ENCODE measurements at places on chromosomes 3 and 15.

DNA sequence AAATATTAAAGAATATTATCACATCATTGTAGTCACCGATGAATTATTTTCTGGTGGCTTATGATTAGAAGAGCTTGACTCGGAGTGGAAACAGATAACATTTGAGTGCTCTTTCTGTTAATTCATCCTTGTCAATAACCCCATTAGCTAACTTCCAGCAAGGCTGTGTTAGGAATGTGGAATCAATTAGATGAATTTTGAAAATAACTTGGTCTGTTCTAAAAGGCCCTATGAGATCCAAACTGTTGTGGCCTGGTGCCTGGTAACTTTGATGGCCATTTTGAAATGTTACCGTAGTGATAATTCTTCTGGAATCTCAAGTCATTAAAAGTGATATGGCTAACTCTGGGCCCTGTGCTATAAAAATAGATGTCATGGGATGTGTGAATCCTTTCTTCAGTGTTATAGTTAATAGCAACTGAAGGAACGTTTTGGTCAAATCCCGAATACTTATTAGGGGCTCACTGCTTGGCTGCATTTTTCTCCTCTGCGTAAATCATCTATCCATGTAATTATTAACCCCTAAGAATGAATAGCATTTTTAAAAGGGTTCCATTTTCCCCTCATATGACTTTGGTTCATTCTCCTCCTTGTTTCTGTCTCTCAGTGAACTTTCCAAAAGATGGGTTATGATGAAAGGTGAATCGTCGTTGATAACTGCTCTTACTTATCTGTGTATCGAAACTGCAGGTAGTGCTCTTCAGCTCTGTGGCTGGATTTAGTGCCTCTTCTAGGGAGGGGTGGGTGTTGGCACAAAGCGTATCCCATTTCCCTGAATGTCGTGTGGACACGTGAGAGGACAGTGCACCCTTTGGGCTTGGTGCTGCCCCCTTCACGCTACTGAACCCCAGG is 82.7 kb downstream of the IGF1R start:
- DNase-seq: no peak

- DNase-seq: no peak
Measured at GRCh38 chr3:9863058-9863772, 16.8 kb downstream of the CIDEC start.

DNA sequence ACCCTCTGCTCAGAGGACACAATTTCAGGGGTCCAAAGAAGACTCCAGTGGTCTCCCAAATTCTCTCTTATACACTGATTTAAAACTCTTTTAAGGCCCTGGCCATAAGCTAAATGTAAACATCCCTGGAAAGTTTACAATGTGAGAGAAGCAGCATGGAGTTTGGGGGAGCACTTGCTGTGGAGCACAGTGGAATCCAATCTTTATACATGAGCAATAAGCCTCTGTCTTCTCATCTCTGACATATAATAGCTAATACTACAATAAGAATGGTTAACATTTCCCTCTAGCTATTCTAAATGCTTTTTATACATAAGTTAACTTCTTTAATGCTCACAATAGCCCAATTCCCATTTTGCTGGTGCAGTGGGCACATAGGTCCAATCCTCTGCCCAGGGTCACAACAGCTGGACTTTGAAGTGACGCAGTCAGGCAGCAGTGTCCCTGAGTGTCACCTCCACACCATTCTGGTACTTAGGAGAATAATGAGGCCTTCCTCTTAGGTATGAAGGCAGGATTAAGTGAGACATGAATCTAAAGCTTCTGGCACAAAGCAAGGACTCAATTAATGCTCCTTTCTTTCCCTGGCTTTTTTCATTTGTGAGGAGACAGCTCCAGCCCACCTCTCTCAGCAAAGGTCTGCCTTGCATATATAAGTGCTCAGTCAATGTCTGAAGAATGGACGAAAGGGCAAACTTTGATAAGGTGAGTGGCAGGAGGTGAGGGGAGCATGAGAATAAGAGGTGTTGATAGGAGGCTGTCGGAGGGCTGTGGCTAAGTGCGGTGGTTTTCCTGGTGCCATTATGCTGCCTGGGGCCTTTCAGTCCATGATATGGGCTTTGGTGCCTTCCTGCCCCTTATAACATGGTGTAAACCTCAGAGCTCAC is 26.3 kb downstream of the CCNL1 start:
- no peak for DNase-seq

GRCh38 chr15:39287322-39288195 is 293.3 kb upstream of the THBS1 start:
- DNase-seq: no peak

- peak; percentile 12 for DNase-seq
Measured at GRCh38 chr3:46566040-46566641, at the start of gene LRRC2. TSS of gene LRRC2 (minus strand) at chr3:46566302. CDS start at chr3:46551591, 14,711 bp downstream.

DNA sequence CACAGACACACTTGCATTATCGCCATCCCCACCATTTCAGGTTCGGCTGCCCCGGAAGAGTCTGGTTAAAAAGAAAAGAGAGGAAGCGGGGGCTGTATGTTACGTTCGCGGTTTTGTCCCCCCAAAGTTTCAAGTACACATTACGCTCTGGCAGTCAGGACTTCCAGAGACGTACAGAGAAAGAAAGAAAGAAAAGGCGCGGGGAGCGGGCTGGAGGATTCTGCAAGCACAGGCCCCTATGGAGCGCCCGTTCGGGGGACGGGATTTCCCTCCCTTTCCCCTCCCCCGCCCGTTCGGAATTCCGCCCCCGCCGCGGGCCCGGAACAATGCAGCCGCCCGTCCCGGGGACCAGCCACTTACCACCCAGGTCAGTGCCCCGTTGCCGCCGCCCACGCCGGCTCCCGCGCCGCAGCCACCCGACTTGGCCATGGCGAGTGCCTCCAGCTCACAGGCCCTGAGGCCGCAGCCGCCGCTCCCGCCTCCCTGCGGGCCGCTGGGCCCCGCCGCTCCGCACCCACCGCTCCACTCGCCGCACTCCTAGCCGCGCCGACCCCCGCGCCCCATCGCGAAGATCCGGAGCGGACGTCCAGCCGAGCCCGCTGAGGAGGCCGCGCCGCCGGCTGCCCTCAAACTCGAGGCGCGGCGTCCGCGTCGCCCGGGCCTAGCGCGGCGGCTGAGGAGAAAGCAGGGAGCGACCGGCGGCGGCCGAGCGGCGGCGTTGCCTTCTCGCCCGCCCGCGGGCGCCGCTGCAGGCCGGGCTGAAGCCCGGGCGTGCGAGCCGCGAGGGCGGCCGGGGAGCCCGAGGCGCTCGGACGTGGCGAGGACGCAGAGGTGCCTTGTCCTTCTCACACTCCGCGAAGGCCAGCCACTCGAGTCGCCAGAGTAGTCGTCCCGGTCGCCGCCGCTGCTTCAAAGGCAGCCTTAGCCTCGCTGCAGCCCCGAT is 567 bp downstream of the TOP2B start:
- DNase-seq: peak; percentile 61

- no peak for DNase-seq
Measured at GRCh38 chr15:54884312-54884711, 312.4 kb downstream of the RSL24D1 start.

GRCh38 chr3:56484122-56484521 is 15.9 kb upstream of the ERC2 start:
- DNase-seq: no peak

DNA sequence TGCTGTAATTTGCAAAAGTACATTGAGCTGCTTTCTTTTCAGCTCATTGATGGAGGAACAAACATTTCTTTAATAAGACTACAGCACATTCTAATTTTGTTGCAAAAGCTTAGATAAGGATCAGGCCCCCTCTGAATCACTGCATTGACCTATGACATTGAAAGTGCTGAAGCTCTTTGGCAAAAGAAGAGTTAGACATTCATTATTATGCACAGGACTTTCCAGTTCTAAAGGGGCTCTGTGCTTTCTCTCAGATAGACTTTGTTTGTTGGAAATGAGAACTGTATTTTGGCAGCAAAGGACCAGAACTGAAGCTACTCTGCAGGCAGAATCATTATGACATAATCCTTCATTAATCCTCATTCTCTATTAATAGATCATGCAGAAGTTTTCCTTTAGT is 252.9 kb upstream of the SOX2 start:
- DNase-seq: no peak

GRCh38 chr3:158330870-158331269 is 221.0 kb downstream of the RSRC1 start:
- no peak for DNase-seq

- no peak for DNase-seq
Measured at GRCh38 chr3:81753416-81754027, 7.9 kb downstream of the GBE1 start.

GRCh38 chr15:32923176-32923575 is 205.4 kb downstream of the GREM1 start:
- DNase-seq: no peak

GRCh38 chr15:39936681-39937080 is 2.8 kb downstream of the EIF2AK4 start:
- DNase-seq: no peak

DNA sequence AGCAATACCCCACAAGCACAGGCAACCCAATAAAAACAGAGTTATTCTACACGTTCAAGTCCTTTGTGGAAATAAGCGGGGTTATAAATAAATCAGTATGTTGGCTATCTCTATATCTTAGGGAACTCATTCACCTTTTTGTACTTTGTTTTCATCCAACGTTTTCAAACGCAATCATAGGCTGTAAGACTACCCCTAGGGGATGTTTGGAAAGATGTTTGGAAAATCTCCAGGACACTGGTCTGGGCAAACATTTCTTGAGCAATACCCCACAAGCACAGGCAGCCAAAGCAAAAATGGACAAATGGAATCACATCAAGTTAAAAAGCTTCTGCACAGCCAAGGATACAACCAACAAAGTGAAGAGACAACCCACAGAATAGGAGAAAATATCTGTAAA is 70.1 kb downstream of the CLDN11 start:
- no peak for DNase-seq

GRCh38 chr3:10557250-10557649 is 51.9 kb upstream of the ATP2B2 start:
- no peak for DNase-seq

DNA sequence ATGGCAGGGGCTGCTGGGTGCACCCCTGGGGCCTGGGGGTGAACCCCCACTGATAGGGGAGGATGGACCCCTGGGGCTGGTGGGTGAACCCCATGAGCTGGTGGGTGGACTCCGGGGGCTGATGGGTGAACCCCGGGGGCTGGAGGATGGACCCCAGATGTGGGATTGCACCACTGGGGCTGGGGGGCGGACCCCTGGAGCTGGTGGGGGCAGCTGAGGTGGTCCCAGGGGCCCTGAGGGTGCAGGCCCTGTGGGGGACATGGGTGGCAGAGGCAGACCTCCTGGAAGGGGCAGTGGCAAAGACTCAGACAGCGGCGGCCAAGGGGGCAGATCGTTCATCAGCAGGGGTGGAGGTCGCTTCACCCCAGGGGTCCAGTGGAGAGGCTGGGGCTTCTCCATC is 17.4 kb upstream of the TXNRD3 start:
- DNase-seq: no peak

DNA sequence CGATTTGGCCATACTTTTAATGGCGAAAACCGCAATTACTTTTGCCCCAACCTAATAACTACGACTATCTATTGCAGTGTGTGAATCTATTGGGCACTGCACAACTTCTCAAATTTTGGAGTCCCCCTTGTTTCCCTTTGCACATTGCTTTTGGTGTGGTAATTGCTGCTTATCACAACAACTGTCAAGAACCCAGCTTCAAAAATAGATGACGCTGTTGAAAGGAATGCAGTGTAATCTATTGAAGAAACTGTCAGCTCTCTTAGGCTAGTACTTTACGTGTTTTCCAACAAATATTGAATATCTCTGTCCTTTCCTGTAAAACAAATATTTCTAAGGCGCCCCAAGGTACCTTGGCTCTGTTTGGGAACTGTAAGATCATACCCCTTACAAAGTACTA is 222.8 kb upstream of the UBE2E2 start:
- DNase-seq: no peak

DNA sequence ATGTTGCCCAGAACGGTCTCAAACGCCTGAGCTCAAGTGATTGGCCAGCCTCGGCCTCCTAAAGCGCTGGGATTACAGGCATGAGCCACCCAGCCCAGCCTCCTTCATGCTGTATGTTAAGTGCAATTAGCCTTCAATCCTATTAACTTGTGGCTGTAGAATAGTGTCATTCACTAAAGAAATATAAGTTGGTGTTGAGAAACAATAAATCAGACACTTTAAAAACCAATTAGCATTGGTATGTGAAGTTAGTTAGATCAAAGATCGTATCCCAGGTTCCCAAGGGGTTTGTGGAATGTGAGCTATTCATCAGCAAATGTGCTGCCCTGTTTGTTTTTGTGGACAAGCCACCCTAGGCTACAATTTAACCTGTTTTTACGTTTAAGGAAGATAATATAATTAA is 11.0 kb upstream of the PIK3CB start:
- DNase-seq: no peak

DNA sequence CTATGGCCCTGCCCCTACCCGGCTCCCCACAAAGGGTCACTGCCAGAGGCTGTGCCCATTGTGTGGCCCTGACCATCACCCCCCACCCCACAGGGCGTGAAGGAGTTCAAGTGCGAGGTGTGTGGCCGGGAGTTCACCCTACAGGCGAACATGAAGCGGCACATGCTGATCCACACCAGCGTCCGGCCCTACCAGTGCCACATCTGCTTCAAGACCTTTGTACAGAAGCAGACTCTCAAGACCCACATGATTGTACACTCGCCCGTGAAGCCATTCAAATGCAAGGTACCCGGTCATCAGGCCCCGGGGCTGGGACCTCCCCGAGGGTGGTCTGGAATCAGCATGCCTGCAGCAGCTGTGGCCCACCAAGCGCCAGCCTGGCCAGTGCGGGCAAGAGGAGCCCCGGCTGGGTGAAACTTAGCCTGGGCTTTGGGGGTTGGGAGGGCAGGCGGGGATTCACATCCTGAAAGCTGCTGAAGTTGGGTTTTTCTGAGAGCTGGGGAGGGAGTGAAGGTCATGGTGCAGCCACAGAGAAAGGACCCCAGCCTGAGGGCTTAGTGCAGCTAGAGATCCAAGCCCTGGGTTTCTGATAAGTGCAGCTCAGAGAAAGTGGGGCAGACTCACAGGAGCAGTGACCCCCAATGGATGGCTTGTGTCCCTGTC is 29.2 kb downstream of the IDH2 start:
- DNase-seq: no peak

DNA sequence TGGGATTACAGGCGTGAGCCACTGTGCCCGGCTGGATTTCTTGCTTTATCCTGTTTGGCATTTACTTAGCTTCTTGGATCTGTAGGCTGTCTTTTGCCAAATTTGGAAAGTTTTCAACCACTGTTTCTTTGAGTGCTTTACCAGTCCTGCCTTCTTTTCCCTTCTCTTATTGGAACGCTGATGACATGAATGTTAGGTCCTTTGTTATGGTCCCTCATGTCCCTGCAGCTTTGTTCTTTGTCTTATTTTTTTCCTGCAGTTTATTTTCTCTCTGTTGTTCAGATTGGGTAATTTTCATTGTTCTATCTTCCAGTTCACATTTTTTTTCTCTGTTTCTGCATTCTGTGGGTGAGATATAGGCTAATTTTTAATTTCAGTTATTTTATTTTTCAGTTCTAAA is 25.0 kb downstream of the SH3GL3 start:
- DNase-seq: no peak

Data from central memory CD4-positive, alpha-beta T cell (primary cell).